ENCODE measurements at places on chromosomes 11 and 22. TPM values are rescaled to one million over a fixed set of nuclear protein-coding genes. Genes with fewer than 3 reads are reported as not detected.

- DNase-seq, result peak; percentile 39
Measured at GRCh38 chr22:48393885-48394284, 1433.8 kb downstream of the BRD1 start.

FGF3 gene
- total RNA-seq, result not detected

- no peak for DNase-seq
Measured at GRCh38 chr11:47912843-47913437, 64.8 kb upstream of the NUP160 start.

GRCh38 chr11:119782006-119782738 is 53.2 kb upstream of the NECTIN1 start:
- no peak for DNase-seq

GRCh38 chr11:102462610-102463009 is 10.0 kb upstream of the TMEM123 start:
- DNase-seq, result no peak

Measured in type B pancreatic cell (in vitro differentiated cells).